ENCODE measurements at places on chromosomes 7 and 10.

GRCh38 chr7:114081606-114082425 lies 163.0 kb upstream of the PPP1R3A start:
- DNase-seq: no peak

- DNase-seq: no peak
Observed at GRCh38 chr10:118392761-118393160, 50.6 kb upstream of the FAM204A start.

- DNase-seq: no peak
Observed at GRCh38 chr7:151581741-151582140, 62.0 kb upstream of the RHEB start.

- no peak for DNase-seq
Observed at GRCh38 chr10:62270020-62270419, 1.4 kb upstream of the RTKN2 start.

- DNase-seq: no peak
Observed at GRCh38 chr10:132847856-132848255, 61.9 kb upstream of the NKX6-2 start.

- DNase-seq: no peak
Observed at GRCh38 chr7:29342761-29343160, 148.2 kb downstream of the CHN2 start.

DNA sequence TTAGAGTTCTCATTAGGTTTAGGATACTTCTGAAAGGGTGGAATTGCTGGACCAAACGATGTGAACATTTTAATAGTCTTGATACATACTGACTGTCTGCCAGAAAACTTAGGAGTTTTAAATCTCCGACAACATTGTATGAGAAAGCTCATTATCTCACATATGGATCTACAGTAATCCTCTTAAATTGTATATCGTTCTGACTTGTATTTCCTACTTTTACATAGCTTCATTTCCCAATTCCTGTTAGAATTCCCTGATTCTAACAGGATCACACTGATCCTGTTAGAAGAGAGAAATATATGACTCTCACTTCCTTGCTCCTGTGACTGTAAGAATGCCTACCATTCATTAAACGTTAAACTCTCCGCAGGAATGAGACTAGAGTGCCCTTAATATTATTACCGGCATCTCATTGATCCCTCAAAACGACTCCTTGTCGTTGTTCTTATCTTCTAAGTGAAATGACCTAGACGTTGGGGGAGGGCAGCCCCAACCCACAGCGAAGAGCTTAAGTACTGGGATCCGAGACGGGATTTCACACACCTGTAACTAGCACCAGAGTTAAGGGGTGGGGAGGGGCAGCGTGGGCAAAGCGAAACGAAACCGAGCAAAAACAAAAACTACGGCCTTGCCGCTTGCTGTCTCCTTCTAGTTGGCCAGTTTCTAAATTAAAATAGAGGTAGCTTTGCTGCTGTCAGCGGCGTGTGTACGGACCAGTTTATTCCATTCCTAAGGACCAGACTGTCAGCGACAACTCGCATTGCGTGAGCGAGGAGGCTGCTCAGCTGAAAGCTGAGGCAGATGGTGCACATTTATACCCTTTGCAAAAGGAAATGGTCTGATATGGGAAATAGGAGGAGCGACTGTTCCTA lies 678 bp upstream of the TMEM106B start:
- DNase-seq: peak; percentile 5

GRCh38 chr10:22341190-22341925 lies 3.9 kb upstream of the SPAG6 start:
- DNase-seq: no peak

- DNase-seq: peak; percentile 81
Observed at GRCh38 chr10:31133792-31134310, 102.2 kb upstream of the ZNF438 start.

GRCh38 chr7:132551439-132551838 lies 24.8 kb downstream of the PLXNA4 start:
- DNase-seq: no peak

- DNase-seq: peak; percentile 16
Observed at GRCh38 chr10:96334616-96335526, 23.9 kb downstream of the OPALIN start.

GRCh38 chr7:135712796-135713195 lies 15.2 kb downstream of the SLC13A4 start:
- no peak for DNase-seq

GRCh38 chr7:2943851-2944601 lies 99.6 kb downstream of the CARD11 start:
- DNase-seq: no peak
